ENCODE measurements at places on chromosomes 13 and 19. TPM values are rescaled to one million over a fixed set of nuclear protein-coding genes. Genes with fewer than 3 reads are reported as not detected.

ZNF99 gene
- total RNA-seq = not detected

SCEL gene
- total RNA-seq = not detected

ATP4A gene
- not detected for total RNA-seq

SEMA6B gene
- total RNA-seq = 1.2 TPM

GDF15 gene
- 17.9 TPM for total RNA-seq

EFNB2 gene
- 0.23 TPM for total RNA-seq

DHDH gene
- 0.82 TPM for total RNA-seq

WDR87 gene
- not detected for total RNA-seq

EGLN2 gene
- 112 TPM for total RNA-seq

FCGBP gene
- 0.15 TPM for total RNA-seq

KLK1 gene
- not detected for total RNA-seq

PRDX2 gene
- 169 TPM for total RNA-seq

PLEKHJ1 gene
- 26.0 TPM for total RNA-seq

CYSLTR2 gene
- not detected for total RNA-seq

C19orf73 gene
- total RNA-seq = 0.70 TPM

MEIS3 gene
- 48.6 TPM for total RNA-seq

KLF1 gene
- 0.12 TPM for total RNA-seq

TNFSF13B gene
- total RNA-seq = 0.60 TPM

ZNF793 gene
- 2.2 TPM for total RNA-seq

DPF1 gene
- total RNA-seq = not detected

KLK2 gene
- not detected for total RNA-seq

PINLYP gene
- 6.4 TPM for total RNA-seq

PRTN3 gene
- not detected for total RNA-seq

EPN1 gene
- 54.2 TPM for total RNA-seq

CLDN10 gene
- total RNA-seq = not detected

TJP3 gene
- not detected for total RNA-seq

ZNF417 gene
- total RNA-seq = 18.7 TPM

CD37 gene
- not detected for total RNA-seq

All from smooth muscle cell of the coronary artery (primary cell).